Hematopoietic multipotent progenitor cell treated with erythropoietin and hydrocortisone succinate and interleukin-3 and kit ligand, for 4 days (in vitro differentiated cells): ENCODE measurements at places on chromosomes 2 and 18.

DNA sequence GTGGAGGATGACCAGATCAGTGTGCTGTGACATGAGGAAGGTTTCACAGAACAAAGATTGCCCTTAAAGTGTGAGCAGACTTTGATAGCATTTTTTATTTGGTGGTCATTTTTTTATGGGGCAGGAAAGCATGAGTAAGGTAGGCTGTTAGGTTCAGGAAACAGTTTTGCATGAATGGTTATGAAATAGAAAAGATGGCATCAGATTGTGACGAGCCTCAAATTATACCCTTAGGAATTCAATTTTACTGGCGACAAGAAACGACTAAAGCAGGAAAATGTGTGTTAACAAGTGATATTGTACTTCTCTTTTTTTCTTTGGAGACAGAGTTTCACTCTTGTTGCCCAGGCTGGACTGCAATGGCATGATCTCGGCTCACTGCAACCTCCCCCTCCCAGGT is 44.7 kb downstream of the PIK3C3 start:
- DNase-seq = peak; percentile 50

- DNase-seq = no peak
Measured at GRCh38 chr2:239268549-239268948, 132.3 kb downstream of the HDAC4 start.

DNA sequence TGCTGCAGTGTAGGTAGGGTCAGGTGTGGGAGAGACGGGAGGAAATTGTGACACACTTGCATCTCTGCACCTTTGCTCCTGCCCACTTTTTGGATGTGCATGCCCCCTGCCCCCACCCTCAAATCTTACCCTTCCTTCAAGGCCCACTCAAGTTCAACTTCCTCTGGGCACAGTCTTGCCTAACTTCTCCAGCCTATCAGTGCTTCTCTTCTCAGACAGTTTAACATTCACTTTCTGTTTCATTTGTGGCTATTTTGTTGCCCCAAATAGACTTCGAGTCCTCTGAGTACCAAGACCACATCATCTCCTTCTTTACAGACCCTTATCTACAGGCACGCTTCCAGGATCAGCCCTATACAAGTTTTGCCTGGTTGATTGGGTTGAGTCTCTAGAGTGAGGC is 2.7 kb downstream of the ST8SIA5 start:
- peak; percentile 49 for DNase-seq

DNA sequence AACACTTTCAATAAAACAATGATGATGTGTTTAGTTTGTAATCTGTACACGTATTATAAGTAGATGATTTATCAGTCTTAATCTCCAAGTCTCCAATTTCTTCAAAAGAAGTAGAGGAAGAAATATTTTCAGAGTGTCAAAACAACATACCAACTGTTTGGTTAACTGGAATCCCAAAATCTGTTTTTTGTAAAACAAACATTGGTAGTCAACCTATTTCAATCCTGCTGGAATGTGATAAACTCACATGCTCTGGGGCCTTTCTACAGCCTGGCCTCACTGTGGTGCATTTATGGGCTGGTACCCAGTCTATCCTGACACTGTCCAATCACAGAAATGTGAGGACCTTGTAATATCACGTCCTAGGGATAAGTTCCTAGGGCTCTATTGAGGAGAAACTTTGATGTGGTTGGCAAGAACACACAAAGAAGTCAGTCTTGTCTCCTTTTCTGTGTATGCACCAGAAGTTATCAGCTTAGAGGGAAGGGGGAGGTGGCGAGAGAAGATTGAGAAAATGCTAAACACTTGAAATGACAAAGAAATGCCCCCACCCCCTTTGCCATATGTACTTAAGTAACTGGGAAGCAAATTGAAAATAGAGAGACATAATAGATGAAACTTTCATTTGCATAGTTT is 47.2 kb downstream of the PRKRA start:
- no peak for DNase-seq

GRCh38 chr18:21820033-21820810 is 79.6 kb downstream of the MIB1 start:
- peak; percentile 60 for DNase-seq

DNA sequence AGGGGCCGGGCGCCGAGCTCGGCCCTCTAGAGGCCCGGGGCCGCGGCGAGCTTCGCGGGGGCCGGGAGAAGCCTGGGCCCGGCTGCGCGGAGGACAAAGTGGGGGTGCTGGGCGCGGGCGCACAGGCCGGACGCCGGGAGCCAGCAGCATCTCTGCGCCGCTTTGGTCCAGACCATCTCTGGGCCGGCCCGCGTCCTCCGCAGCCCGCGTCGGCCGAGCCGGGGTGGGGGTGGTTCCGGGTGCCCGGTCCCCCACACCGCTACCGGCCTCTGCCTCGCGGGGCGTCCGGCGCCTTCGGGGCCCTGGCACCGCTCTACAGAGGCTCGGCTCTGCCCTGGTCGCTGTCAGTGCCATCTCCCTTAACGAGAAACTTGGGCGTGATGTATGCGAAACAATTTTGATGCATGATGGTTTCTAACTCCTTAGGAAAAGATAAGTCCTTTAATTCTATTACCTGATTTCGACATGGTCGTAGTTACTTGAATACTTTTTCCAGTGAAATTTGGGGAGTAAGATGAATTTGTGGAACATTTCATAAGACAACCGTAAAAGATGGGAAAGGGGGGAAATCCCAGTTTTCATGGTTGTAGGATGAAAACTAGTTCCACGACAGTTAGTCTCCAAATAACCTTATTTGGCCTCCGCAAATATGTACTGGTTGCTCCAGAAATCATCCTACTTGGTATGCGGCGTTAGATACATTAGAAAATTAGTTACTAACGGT is 562 bp downstream of the TWSG1 start:
- DNase-seq = peak; percentile 78

DNA sequence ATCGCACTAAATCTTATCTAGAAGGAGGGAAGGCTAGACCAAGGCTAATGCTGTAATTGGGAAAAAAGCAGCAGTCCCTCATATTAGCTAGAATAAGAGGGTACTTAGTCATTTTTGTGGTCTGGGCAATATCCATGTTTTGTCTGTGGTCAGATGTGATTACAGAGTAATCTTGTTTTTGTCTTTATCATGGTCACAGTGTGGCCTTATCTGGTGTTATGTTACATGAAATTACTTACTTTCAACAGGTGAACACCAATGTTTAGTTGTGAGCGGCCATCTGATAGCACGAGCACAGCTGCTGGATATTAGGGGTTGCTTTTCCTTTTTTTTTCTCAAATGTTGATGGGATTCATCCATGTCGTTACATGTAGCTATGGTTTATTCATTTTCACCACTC is 23.7 kb upstream of the PLEKHM3 start:
- peak; percentile 49 for DNase-seq

DNA sequence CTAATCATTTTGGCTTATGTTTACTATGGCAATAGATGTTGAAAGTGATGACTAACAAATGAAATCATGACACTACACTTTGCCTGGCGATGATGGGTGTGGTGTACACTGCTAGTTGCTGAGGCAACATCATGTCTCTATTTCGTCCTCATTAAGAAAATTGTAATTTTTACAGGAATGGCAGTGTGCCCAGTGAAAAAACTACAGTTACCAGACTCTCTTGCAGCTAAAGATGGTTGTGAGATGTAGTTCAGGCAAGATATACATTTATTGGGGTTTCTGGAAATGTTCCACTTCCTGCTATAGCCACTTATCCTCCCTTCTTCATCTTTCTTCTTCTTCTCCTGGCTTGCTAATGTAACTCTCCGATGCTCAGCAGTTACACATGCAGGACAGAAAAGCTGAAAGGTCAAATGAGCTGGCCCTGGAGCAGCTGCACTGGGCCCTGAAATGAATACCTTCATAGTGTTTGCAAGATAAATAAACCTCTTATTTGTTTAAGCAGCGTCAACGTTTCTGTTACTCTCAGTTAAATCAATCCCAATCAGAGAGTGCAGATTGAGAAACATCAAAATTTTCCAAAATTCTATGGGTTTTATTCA is 46.0 kb downstream of the SOCS6 start:
- DNase-seq = no peak

- peak; percentile 72 for DNase-seq
Measured at GRCh38 chr2:230134496-230135129, 65.9 kb upstream of the SLC16A14 start.

GRCh38 chr2:146917431-146918042 is 927.3 kb upstream of the ACVR2A start:
- no peak for DNase-seq

DNA sequence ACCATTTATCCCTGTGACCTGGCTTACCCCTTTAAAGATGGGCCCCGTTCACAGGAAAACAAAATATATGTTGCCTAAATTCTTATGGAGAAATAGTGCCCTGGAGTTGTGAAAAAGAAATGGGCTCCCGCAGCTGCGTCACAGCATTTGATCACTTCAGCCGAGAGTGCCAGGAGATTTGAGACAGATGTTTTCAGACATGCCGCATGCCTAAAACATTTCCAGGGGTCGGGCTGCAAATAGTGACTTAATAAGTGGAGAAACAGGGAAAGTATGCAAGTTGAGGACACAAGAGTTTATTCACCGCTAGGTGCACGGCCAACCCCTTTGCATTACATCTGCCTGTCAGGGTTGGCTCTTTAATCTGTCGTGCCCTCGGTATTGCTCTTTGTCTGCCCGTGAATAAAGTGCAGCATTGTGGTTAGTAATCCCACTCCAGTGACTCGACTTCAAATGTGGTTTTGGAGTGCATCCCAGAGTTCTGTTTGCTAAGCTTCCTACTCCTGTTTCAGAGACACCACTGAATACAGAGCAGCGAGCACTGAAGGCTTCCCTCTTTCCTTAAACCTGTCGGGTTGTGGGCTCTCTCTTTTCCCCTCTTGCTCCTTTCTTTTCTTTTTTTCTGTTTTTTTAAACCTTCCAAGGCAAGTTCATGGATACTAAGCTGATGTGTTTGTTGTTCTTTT is 187.5 kb downstream of the LTBP1 start:
- no peak for DNase-seq

DNA sequence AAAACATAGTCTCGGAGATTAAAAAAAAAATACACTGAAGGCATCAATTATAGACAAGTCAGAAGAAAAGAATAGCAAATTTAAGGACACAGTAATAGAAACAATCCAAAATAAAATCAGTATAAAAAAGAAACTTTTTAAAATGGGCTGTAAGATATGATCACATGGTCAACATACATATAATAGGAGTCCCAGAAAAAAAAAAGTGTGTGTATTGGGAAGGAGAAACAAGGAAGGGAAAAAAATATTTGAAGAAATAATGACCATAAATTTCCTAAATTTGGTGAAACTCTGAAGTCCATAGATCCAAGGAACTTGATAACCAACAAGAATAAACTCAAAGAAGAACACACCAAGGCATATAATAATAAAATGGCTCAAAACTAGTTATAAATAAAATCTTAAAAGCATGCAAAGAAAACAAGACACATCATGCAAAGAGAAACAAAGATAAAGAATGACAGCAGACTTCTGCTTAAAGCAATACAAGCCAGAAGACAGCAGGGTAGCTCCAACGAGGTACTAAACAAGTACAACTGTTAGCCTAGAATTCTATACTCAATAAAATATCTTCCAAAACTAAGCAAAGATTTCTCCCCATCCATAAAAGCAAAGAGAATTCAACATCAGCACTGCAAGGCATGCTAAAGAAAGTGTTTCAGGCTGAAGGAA is 115.1 kb downstream of the NBAS start:
- DNase-seq = peak; percentile 12

DNA sequence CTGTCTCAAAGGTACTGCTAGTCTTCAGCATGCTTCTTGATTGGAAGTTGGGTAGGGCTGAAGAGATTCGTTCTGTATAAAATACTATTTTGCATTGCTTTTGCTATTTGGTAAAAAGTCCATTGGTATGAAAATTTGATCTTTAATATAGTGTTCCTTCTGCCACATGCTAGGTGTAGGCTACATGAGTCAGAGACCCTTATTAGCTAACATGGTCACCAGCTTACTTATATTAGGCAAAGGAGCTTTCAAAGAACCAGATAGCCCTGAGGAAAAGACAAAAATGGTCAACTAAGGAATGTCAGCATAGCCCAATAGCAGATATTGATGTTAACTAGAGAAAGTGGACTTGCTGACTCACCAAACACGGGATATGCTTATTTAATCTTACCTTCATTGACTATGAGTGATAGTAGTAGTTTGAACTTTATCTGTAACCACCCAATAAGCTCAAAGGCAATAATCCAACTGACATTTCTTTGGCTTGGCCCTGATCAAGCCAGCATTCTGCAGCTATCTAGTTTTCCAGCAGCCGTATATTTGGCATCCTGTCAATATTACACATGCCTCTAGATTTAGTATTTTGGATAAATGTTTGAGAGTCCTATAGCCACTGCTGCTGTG is 110.0 kb downstream of the TPGS2 start:
- peak; percentile 82 for DNase-seq

GRCh38 chr2:137238065-137238464 is 472.7 kb downstream of the THSD7B start:
- DNase-seq = no peak

GRCh38 chr2:239098288-239098970 is 250.5 kb downstream of the TWIST2 start:
- no peak for DNase-seq

DNA sequence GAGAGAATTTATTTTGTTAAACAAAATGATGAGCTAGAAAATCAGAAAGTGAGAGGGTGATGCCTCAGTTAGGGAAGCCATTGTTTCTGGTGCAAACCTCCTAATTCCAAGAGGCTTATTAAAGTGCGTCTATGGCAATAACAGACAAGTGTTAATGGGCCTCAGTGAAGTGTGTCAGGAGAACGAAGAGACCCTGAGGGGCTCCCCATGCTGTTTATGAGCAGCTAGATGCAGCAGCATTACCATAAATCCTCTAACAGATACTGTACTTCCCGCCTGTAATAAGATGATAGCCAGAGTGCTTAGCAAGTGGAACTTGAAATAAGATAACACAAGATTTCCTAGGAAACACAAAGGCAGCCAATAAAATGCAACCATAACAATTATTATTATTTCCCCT is 157.4 kb downstream of the MYT1L start:
- no peak for DNase-seq

DNA sequence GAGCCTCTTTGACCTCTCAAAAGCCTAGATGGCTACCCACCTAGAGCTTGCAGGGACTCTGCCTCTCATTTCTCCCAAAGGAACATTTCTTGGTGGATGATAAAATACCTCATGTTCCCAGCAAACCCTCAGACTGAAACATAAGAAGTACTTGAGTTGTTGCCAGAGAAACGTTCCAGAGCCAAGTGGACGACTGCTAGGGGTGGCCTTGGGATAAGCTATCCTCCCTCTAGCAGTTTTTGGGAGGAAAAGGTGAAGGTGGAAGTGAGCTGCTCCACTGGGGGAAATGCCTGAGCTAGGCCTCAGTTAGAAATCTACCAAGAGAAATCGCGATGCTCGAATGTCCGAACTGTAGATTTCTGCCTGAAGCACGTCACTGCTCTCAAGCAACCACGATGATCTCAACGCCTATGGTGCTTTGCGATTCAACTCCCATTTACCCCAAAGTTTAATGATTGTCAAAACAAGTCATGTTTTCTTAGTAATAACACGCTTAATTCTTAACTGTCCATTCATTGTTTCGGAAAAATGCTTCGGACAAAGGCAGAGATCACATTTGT is 91.5 kb downstream of the CCBE1 start:
- DNase-seq = no peak

DNA sequence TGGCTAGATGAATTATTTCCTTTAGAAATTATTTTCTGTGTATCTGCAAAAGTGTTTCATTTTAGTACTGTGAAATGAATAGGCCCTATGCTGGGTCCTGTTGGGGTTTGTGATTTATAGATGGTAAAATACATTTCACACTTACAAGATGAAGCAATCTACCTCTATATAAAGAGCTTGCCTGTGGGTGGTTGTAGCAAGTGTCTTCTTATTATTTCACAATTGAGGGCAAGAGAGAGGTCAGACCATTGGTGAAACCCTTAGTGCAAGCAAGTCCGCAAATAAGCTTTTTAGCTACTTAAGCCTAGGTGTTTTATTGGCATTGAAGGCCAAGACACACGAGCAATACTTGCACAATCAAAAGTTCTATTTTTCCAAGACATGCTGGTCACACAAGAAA is 153.1 kb downstream of the FMNL2 start:
- DNase-seq = no peak
